Mammary epithelial cell (primary cell): ENCODE measurements at places on chromosomes 6 and 20.
A peak's percentile ranks its signal among the peaks of the same experiment; 100 is the strongest.

DNA sequence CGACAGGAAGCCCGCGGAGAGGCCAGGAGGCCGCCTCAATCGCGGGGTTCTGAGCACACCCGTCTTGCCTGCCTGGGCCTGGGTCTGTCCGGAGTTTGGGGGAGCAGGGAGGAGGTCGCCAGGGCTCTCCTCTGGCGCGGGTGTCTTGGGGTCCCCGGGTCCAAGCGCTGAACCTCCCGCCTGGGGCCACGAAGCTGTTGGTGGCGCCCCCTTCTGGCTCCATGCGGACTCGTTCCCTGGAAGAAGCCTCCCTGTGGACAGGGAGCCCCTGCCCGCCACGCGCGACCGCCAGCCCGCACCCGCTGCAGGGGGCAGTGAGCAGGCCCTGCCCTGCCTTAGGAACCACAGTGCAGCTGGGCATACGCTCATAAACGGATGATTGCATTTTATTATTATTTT is 44.7 kb downstream of the MCUR1 start:
- DNase-seq: no peak

- peak; percentile 15 for DNase-seq
Observed at GRCh38 chr6:45949256-45949655, 66.4 kb downstream of the CLIC5 start.

DNA sequence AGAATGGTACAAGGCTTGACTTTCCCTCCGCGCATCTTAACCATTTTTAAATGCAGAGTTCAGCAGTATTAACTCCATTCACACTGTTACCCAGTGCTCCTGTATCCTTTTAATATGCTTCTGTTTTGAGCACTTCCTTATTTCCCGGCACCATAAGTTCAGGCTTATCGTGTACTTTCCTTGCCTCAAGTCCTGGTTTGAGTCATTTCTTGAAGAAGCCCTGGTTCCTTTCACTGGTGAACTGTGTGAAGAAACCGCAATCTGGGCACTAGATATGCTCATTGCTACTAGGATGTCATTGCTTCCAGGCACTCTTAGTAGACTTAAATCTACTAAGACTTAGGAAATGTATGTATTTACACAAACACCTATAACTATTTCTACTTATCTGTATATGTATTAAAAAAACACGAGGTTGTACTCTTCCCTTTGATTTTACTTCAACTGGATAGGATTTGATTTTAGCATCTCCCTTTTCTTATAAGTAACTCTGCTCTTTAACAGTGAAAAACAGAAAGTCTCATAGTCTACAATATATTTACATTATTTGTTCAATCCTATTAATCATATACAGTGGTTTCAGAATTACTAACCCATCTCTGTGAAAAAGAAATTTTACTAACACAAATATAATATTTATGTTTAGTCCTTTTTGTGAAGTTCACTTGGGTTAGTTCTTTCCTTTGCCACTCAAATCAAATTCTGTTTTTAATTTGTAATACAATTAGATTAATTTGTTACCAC is 135.5 kb downstream of the CDKAL1 start:
- no peak for DNase-seq

DNA sequence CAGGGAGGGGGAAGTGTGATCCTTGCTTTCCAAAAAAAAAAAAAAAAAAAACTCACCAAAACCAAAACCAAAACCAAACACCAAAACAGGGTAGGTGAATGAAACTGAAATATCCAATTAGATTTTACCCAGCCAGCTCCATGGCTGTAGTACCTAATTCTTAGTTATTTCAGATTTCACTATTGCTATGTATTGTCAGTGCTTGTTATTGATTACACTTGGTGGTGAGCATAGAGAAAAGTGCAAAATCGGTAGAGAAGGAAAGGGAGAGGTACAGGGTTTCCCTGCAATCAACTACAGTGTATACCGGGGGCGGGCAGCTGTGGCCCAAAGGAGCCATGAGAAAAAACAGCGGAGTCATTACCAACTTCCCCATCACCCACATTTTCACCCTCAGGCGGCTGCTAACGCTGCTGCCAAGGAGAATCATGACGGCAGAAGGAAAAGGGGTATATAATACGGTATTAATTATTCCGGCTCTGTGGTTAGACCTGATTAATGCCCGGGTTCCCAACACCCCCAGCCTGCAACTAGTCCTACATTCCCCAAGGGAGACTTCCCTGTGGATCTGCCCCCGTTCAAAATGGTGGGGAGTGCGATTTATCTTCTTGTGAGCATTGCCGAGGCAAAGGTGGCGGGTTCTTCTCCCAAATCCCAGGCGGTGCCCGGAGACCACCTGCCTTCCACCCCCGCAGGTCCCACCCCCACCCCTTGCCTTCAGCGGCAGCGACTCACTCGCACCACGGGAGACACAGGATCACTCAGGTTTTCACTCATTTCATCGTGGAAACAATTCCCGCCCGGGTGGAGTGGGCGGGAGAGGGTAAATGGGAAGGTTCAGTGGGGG is at the start of gene C6orf62:
Gene C6orf62 (minus strand): TSS at position 30 of the 847 bp plus-strand sequence. CDS start 486 bp downstream, outside the sequence.
- peak; percentile 65 for DNase-seq

DNA sequence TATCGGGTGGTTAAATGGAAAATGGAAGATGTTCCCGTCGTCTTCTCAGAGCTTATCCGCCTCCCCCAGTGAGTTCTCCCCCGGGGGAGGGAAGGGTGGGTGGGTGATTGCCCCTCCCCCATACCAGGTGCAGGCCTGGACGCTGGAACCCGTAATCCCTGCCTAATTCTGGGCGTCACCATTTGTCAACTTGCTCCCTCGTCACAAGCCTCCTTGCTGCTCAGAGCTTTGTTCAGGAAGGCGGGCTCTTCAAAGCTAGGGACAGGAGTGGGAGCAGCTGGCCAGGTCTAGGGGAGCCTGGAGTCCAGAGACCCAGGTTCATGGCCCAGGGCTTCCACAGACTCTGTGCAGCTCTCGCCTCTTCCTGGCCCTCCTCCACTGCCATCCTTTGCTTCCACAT is 25.6 kb downstream of the CDH22 start:
- no peak for DNase-seq

DNA sequence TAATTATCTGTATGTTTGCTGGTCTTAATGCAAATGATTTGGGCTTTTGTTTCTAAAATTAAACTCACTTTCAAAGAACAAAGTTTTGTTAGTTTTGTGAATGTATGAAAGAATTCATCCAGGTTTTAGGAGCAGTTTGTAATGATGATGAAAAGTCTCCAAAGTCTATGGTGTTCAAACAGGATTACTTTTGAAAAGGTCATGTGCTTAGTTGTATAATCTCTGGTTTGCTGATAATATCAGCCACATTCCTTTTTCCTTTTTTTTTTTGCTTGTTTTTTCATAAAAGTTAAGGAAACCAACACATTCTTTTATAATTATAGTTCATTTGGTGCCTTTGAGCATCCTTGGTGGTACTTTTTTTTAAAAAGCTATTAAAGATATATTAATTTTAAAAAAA is 88.9 kb downstream of the RTN4IP1 start:
- DNase-seq: no peak

DNA sequence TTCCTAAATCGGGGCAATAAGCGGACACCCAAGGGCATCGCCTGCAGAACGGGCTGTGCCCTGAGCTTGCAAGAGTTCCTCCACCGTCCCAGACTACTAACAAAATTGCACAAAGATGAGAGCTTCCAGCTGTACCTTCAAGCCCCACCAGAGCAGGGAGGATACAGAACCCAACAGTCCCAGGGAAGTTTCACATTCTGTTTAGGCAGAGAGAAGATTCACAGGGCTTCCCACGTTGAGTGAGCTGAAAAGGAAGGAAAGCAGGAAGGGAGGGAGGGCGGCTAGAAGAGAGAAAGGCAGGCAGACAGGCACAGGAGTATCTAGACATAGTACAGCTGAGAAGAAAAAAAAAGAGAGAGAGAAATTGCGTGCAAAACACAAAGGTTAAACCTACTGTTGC is 112.6 kb upstream of the AFDN start:
- no peak for DNase-seq

GRCh38 chr20:36145877-36146707 is 8.4 kb upstream of the EPB41L1 start:
- DNase-seq: no peak

GRCh38 chr6:137519629-137520176 is 25.5 kb upstream of the OLIG3 start:
- DNase-seq: no peak

- DNase-seq: no peak
Observed at GRCh38 chr20:20267685-20268370, 100.1 kb upstream of the INSM1 start.

GRCh38 chr6:15491255-15491985 is 171.4 kb downstream of the DTNBP1 start:
- peak; percentile 29 for DNase-seq

- no peak for DNase-seq
Observed at GRCh38 chr20:44038681-44039123, 124.0 kb downstream of the TOX2 start.

- DNase-seq: no peak
Observed at GRCh38 chr20:32190616-32191415, 16.7 kb downstream of the PLAGL2 start.

- DNase-seq: peak; percentile 48
Observed at GRCh38 chr6:106574741-106575458, 54.4 kb downstream of the RTN4IP1 start.

DNA sequence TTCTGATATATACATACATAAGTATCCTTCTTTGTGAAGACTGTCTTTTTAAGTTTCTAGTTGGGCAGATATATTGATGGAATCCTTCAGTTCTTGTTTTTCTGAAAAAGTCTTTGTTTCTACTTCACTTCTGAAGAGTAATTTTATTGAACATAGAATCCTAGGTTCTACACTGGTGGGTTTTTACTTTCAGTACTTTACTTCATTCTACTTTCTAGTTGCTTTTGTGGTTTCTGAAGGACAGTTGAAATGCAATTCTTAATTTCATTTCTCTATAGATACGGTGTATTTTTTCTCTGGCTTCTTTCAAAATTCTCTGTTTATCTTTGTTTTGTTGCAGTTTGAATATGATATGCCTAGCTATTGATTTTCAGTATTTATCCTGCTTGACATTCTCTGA is 105.3 kb downstream of the HMGCLL1 start:
- no peak for DNase-seq

DNA sequence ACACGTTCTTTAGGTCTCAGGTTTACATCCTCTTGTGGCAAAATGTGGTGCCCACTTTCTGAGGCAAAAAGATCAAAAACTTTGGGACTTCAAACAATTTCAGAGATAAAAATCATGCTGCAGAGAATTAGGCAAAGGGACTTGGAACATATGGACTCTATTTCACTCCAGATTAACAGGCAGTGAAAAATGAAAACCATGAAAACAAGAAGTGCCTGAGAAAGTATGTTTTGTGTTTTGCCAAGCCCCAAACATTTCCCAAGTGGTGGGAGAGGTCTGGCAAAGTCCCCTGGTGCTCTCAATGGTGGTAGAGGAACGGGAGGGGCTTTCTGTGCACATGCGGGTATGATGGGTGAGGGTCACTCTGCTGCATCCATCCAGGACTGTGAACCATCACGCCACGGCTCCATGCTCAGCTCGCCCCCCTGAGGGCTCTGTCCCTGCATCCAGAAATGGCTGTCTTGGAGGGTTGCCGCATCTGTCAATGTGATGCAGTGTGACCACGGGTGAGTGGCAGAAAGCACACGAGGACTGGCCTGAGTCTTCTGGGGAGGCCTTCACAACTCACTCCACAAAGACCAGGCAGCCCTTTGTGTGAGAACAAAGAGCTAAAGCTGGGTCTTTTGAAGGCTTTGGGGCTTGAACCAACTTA is 43.2 kb upstream of the TBC1D7 start:
- DNase-seq: no peak

- DNase-seq: no peak
Observed at GRCh38 chr6:33827546-33828451, 24.0 kb upstream of the MLN start.

DNA sequence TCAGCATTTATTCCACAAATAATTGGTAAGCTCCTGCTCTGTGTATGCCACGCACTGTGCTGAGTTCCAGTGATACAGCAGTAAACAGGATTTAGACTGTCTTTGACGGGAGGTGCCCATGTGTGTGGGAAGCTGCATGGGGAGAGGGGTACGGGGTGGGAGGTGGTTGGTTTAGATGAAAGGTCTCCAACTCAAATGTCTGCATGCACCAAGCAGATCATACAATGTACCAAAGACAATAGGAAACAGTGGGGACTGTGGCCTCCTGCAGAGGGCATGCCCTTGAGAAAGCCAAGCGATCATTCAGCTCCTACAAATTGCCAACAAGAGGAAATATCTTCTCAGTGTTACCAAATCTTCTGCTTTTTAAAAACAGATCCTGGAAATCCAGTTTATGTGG is 36.1 kb downstream of the SLC22A2 start:
- no peak for DNase-seq

GRCh38 chr6:36980876-36981619 is 4.9 kb downstream of the MTCH1 start:
- DNase-seq: no peak

DNA sequence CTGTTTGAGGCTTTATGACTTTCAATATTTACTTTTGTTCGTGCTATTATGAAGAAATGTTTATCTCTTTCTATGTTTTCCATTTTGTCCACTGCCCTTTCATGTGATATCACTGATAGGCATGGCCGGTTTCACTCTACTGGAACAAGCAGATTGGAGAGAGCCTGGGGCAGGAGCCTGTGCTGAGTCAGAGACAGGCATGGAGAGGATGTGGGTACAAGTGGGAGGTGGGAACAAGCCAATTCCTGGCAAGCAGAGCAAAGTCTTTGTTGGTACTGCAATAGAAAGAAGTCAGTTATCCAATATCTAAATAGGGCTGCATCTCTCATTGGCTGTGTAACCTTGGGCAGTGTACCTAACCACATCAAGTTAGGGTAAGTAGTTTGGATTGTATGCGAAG is 545.6 kb upstream of the MAP3K7 start:
- peak; percentile 66 for DNase-seq

DNA sequence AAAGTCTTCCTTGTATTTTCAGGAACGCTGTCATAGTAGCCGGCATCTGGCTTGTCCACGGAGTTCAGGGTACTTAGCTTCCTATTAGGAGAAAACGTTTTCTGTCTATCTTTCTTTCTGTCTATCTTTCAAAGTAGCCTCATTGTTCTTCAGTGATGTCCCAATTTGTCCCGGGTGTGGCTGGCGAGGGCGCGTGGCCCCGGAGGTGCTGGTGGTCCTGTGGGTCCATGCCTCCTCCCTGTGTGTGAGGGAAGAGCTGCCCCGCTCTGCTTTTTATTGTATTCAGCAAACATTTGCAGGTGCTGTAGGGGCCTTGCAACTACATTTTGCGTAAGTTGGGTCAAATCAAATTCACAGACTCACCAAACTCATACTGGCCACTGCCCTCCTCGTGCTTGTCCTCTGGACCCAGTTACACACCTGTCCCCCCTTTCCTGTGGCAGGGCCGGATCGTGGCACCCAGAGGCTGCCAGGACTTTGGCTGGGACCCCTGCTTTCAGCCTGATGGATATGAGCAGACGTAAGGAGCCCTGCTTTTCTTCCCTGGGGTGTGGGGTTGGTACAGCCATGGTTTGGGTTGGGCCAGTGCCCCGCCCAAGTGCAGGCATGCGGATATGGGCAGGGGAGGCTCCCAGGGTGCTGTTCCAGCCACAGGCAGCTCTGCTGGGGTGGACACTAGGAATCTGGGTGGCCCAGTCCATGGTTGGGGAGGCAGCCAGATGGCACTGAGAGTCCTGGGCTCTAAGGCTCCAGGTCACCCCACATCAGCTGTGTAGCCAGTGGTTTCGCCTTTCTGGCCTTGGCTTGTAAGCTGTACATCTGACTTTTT is 12.3 kb downstream of the ITPA start:
- DNase-seq: no peak

GRCh38 chr20:38890497-38890818 is 35.8 kb upstream of the FAM83D start:
- DNase-seq: peak; percentile 14

- DNase-seq: no peak
Observed at GRCh38 chr6:22020299-22021003, 276.4 kb downstream of the PRL start.
